ENCODE measurements at places on chromosomes 2 and 18.

GRCh38 chr18:59060551-59060950, 79.1 kb upstream of the SEC11C start:
- DNase-seq: no peak

DNA sequence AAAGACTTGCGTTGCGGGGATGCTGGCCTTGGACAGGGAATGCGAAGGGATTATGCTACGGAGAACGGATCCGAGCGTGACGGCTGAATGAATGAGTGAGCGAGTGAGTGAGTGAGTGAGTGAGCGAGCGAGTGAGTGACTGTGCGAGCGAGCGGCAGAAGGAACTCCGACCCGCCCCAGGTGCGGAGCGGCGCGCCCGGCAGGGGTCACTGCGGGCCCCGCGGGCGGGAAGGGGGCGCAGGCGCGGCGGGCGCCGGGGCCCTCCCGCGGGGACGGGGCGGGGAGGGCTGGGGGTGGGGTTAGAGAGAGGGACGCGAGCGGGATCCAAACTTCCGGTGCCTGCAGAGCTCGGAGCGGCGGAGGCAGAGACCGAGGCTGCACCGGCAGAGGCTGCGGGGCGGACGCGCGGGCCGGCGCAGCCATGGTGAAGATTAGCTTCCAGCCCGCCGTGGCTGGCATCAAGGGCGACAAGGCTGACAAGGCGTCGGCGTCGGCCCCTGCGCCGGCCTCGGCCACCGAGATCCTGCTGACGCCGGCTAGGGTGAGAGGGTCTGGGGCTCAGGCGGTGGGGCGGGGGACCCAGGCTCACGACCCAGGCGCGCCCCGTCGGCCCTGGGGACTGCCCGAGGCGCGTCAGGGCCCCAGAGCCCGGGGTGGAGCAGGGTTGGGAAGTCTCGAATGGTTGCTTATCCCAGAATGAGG, at the start of gene ITM2C:
Gene ITM2C (plus strand): TSS at position 338 of the 702 bp plus-strand sequence. CDS start 84 bp downstream, at position 422.
- peak; percentile 70 for DNase-seq

- no peak for DNase-seq
These were observed 403.9 kb downstream of the SPAG16 start for GRCh38 chr2:213688133-213688532.

DNA sequence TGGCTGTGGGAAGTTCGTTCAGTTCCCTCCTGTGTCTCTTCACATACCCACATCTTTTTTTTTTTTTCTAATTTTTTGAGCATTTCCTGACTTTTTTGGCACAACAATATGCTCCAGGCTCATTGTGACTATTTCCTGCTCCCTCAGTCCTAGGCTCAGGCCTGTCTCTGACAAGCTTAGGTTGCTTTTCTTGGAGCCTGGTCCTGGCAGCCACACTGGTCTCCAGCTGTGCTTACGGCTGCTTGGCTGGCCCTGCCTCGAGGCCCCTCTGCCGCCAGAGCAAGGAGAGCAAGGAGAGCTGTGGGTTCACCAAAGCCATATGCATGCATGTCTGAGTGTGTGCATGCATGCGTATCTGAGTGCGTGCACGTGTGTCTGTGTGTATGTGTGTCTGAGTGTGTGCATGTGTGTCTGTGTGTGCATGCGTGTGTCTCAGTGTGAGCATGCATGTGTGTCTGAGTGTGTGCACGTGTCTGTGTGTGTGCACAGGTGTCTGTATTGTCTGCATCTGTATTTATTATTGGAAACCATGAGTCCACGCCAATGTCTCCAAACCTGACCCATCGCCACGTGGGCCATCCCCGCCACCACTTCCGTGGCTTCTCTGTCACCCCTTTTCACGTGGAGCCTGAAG, 766.1 kb upstream of the SALL3 start:
- DNase-seq: no peak

- no peak for DNase-seq
These were observed 1641.9 kb upstream of the PIK3C3 start for GRCh38 chr18:40313030-40313642.

DNA sequence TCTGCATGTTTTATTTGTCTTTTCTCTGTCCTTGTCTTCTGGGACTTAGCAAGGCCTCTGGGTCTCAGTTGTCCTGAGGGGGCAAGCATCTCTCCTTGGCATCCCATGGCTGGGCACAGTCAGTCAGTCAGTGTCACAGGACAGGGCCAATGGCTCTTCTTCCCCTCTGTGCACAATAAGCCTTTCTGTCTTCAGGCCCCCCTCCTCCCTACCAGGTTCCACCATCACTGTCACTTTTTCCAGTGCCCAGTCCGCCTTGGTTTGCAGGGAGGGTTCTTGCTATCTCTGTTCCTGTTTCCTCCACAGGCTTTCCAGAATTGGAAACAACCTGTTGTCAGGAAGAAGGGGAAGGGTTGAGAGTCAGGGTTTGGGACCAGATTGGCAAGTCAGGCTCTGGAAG, 1.7 kb upstream of the VAMP5 start:
- no peak for DNase-seq

GRCh38 chr2:75788154-75788553, 77.4 kb upstream of the GCFC2 start:
- DNase-seq: no peak

GRCh38 chr2:74514368-74515270, at the start of gene TLX2:
TLX2 (plus strand) TSS chr2:74514450; CDS start chr2:74514807, 357 bp downstream.
- no peak for DNase-seq

DNA sequence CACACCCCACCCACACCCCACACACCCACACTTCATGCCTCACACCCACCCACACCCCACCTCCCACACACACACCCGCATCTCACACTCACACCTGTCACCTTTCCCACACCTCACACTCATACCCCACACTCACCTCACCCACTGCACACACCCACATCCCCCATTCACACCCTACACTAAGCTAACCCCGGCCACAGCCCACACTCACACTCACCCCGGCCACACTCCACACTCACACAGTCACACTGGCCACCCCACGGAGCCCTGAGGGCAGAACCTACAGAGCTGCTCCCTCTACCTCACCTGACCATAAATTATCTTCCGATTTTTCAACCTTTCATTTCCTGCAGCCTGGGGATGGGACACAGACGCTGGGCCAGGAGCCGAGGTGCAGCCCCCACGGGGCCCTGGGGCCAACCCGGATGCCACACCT, 241.3 kb downstream of the HDAC4 start:
- DNase-seq: no peak
